Karpas-422 (cell line): ENCODE measurements at places on chromosomes 13 and 19.

DNA sequence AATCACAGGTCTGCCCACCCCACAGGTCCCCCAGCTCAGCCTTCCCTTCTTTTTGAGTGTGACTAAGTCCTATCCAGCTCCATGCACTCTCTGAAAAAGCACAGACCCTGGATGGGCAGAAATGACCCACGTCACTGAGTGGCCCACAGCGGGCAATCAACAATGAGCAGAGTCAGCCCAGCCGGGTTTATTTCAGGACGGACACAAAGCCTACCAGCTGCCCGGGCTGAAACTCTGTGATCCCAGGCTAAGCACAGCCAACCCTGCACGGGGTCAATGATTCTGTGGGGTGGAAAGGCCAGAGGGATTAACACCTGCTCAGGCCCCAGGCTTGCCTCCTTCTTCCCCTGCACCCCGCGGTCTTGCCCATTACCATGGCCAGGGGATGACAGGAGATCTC lies 8.4 kb downstream of the NAPA start:
- no peak for DNase-seq

DNA sequence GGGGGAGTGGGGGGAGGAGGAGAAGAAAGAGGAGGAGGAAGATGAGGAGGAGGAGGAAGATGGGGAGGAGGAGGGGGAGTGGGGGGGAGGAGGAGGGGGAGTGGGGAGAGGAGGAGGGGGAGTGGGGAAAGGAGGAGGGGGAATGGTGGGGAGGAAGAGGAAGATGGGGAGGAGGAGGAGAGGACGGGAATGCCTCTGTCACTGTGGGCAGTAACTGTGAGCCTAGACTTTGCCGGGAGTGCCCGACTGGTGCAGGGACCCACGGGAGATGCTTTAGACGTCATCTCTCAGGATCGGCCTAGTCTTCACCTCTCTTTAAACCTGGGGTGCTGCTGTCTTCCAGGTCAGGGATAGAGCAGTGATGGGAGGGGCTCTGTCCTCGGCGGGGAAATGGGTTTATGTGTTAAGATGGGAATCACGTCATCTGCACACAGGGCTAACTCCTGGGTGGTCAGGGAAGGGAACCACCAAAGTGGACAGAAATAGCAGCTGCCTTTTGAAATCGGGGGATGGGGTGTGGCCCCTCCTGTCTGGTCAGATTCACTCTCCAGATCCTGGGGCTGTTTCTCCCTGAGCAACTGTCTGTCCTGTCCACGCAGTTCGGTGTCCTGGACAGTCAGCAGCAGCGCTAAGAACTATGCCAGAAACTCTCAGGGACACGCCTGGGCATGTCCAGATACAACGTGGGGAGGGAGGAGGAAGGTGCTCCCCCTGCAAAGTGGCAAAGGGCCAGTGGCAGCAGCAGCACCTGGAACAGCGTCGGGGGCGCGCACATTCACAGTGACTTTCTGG lies 26.9 kb downstream of the GAS6 start:
- DNase-seq, result no peak

DNA sequence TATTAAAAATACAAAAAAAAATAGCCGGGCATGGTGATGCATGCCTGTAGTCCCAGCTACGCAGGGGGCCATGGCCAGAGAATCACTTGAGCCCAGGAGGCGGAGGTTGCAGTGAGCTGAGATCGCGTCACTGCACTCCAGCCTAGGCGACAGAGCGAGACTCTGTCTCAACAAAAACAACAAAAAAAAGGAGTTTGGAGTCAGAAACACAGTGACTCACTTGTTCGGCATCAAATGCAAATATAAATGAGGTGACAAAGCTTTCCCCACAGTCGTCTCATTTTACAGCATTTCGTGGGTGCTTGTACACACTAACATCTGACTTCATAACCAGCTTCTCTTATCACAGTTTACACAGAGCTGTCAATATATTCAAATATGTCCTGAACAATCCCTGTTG lies 11.0 kb downstream of the ZNF665 start:
- peak; percentile 42 for DNase-seq

GRCh38 chr19:4208385-4209094 lies 20.8 kb upstream of the EBI3 start:
- DNase-seq, result peak; percentile 55

- peak; percentile 82 for DNase-seq
Measured at GRCh38 chr19:47124937-47125668, 5.5 kb upstream of the SAE1 start.

DNA sequence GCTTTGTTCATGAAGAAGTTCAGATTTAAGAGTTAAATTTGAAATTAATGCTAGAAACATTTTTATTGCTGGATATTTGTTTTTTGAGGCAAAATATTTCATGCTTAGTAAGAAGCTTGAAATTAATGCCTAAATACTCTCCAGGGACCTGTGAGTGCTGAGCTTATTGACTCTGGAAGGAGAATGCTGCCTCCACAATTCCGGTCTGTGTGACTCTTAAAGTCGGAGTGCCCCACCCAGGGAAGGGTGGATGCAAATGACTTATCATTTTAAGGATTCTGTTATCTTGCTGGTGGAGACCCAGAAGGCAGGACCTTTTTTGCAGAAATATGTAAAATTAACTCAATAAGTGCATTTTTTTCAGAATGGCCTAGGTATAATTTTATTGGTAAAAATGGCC lies 143.8 kb upstream of the RXFP2 start:
- no peak for DNase-seq

- DNase-seq, result no peak
Measured at GRCh38 chr13:99985886-99986527, 4.4 kb downstream of the ZIC2 start.

DNA sequence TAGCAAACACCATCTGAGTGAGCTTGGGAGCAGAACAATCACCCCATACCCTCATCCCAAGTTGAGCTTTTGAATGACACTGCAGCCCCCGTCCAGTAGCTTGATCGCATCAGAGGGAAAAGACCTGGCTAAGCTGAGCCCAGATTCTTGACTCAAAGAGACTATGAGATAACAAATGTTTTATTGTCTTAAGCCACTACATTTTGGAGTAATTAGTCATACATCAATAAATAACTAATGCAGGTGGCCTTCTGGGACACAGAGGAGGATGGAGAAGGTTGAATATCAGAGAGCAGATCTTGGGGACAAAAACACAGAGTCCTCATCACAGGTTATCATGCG lies 24.6 kb upstream of the IGSF23 start:
- no peak for DNase-seq
